ENCODE measurements at places on chromosomes 12 and 14.

DNA sequence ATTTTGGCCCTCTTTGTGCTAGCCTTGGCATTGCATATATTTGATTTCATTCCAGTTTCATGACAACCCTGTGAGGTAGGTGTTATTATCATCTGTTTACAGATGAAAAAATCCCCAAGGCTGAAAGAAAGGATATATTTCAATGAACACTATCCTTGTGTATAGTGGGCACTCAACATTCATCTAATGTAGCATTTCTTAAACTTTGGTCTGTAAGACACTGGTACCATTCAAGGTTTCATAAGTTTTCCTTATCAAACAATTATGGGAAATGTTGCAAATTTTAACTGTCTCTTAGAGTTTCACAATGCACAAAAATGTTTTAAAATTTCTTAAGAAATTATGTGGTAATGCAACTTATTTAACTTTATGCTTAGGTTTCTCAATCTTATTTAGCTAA is 44.3 kb downstream of the ATP23 start:
- DNase-seq, result peak; percentile 4

DNA sequence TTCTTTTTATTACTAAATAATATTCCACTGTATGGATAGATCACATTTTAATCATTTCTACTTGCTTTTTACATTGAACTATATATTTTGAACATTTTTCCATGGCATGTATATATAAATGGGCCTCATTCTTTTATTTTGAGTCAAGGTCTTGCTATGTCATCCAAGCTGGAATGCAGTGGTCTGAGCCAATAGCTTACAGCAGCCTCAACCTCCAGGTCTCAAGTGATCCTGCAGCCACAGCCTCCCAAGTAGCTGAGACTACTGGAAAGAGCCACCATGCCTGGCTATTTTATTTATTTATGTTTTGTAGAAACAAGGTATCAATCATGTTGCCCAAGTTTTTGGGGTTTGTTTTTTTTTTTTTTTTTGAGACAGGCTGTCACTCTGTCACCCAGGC is 7.6 kb downstream of the FCF1 start:
- DNase-seq, result no peak

GRCh38 chr12:19553175-19553574 is 113.9 kb downstream of the AEBP2 start:
- DNase-seq, result no peak

GRCh38 chr12:13008741-13009380 is 8.8 kb upstream of the HEBP1 start:
- DNase-seq, result no peak

GRCh38 chr12:39605996-39606395 is 13.6 kb downstream of the ABCD2 start:
- no peak for DNase-seq

GRCh38 chr14:94112513-94113063 is 2.1 kb downstream of the IFI27 start:
- DNase-seq, result no peak

Measured in lung (tissue), 17 donors.